AG08395 (cell line): ENCODE measurements at places on chromosomes 12 and 14.

GRCh38 chr14:94342334-94342934, 19.3 kb upstream of the SERPINA6 start:
- peak; percentile 97 for DNase-seq

DNA sequence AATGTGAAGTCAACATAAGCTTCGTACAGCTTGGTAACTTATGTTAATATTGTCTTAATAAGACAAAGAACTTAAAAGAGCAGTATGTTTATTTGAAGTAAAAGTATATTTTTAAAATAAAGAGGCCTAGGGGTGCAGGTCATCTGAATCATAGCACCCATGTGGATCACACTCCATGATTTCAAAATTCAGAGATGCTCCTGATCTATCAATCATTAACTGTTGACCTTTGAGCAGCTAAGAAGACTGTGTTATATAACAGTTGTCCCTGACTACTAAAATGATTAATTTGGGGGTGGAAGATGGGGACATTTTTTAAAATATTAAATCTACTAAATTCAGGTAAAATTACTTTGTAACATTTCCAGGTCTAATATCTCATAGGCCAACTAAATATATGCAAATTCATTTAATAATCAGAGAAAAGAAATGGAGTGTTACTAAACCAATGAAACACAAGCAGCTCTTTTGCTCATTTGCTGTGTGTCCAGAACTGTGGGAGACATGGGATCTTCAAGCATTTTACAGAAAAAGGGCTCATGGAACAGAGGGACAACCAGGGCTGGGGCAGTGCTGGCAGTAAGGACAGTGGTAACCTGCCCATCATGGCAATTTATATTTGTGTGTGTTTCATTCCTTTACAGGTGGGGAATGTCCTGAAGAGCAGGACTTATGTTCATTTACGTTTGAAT, 120.7 kb upstream of the PCED1B start:
- no peak for DNase-seq

GRCh38 chr14:61780125-61780524, 17.9 kb downstream of the SNAPC1 start:
- DNase-seq: no peak

- no peak for DNase-seq
These were observed 3.6 kb upstream of the BRMS1L start for GRCh38 chr14:35822501-35822900.

GRCh38 chr12:107564946-107565345, 120.7 kb upstream of the PWP1 start:
- DNase-seq: peak; percentile 17

GRCh38 chr14:55410876-55411275, 754 bp downstream of the ATG14 start:
- no peak for DNase-seq

- no peak for DNase-seq
These were observed 5.3 kb upstream of the HNF1A start for GRCh38 chr12:120972870-120973543.

GRCh38 chr12:119715268-119715620, 47.3 kb downstream of the PRKAB1 start:
- DNase-seq: no peak

DNA sequence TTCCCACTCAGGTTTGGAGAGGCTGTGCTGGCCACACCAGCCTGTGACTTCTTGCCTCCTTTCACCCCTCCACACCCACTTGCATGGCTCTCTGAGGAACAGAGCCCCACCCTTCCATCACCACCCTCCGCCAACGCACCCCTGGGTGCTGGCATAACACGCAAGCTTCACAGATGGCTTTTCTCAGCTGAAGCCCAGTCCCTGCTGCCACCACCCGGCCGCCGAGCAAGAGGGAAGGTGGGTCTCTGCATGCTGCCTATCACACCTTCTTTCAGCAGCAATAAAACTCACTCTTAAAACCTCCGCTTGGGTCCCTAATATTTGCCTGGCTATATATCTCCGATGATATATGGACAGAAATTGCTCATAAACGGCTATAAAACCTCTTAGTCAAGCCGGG, 41.6 kb downstream of the SMUG1 start:
- DNase-seq: peak; percentile 45

GRCh38 chr14:102873546-102874061, 48.9 kb upstream of the AMN start:
- no peak for DNase-seq

DNA sequence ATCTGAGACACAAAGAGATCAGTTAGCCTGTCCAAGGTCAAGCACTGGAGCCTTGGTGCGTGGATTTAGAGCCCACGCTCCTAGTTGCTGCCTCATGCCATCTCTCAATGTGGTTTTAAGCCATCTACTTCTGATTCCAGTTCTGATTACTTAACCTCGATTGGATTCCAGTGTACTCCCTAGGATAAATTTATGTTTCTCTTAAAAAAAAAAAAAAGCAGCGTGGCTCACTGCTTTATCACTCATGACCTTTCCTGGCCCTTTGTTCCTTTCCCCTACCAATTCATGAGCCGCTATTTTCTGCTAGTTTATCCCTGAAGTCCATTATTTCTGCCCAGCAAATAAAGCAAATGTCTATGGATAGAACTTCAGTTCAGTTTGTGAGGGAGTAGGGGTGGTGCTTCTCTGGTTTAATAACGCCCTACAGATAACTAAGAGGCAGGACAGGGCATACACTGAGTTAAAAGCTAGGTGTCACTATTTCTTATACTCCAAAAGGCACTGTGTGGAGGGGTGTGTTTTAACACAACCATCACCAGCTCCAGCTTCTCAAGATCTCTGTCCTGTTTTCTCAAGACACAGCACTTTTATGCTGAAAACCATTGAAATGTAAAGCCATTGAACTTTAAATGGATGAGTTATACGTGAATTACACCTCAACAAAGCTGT, 9.8 kb upstream of the PARP11 start:
- peak; percentile 9 for DNase-seq

- no peak for DNase-seq
These were observed 76.6 kb downstream of the HSPB8 start for GRCh38 chr12:119255314-119255713.

DNA sequence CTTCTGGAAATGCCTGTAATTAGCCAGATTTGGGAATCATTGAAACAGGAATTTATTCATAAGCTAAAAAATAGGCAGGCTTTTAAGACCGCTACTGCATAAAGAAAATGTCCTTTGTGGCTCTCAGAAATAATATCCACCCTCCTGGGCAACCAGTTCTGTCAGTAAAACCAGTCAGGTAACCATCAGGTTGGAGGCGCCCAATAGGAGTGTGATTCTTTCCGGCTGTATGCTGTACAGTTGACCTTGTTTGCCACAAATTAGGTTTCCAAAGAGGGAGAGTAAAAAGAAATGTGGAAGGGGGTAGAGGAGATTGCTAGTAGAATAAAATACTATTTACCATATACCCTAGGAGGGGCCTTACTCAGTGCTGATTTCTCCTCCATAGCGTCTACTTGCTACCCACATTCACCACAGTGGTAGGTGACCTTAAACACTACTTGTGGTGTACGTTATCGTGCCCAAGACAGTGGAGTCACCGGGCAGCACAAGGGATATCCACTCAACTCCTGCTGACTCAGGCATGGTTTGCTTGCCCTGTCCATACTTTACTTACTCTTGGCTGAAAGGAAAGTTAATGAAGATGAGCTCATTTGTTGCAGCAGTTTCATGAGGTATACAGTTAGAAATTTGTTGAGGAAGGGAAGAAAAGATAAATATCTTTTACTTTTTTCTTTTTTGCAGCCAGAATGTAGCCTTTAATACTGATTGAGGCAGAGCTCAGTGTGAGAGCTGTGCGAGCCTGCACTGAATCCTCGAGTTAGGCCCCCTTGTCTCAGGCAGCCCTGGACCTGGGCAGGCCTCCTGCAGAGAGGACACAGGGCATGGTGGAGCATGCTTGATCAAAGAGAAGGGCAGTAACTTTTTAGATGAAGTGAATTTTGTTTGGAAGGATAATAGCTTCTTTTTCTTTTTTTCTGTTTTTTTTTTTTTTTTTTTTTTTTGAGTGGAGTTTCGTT, 76.7 kb downstream of the DIP2B start:
- DNase-seq: peak; percentile 64

GRCh38 chr12:97556302-97556779, 93.7 kb downstream of the RMST start:
- no peak for DNase-seq

GRCh38 chr14:82354126-82354525, 820.5 kb upstream of the SEL1L start:
- no peak for DNase-seq

GRCh38 chr12:71837356-71837755, 2.2 kb upstream of the TBC1D15 start:
- no peak for DNase-seq

GRCh38 chr12:107650977-107651376, 34.6 kb upstream of the PWP1 start:
- DNase-seq: no peak

- DNase-seq: peak; percentile 67
These were observed 597 bp downstream of the MLF2 start for GRCh38 chr12:6752167-6752920.
